ENCODE measurements at places on chromosomes 5 and 9.
A peak's percentile ranks its signal among the peaks of the same experiment; 100 is the strongest.

- no peak for DNase-seq
Measured at GRCh38 chr9:37977851-37978480, 74.0 kb upstream of the SLC25A51 start.

DNA sequence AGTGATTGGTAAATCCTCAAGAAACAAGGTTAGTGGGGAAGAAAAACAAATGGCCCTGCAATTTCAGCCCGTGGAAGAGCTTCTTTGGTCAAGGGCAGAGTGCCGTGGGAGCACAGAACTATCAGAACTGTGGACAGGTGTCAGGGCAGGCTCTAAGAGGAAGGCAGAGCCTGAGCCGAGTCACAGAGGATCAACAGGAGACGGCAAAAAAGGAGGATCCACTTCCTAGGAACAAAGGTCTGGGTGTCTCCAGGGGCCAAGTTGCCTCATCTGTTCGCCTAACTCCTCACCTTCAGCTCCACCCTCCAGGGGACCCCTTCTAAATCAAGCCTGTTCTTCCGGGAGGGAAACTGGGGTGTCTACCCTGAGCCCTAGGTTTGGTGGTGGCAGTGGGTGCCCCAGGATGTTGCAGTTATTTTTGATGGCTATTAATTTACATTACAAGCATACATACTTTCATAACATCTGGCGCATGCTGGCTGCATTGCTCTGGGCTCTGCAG is 88.0 kb downstream of the FEM1C start:
- DNase-seq: no peak

DNA sequence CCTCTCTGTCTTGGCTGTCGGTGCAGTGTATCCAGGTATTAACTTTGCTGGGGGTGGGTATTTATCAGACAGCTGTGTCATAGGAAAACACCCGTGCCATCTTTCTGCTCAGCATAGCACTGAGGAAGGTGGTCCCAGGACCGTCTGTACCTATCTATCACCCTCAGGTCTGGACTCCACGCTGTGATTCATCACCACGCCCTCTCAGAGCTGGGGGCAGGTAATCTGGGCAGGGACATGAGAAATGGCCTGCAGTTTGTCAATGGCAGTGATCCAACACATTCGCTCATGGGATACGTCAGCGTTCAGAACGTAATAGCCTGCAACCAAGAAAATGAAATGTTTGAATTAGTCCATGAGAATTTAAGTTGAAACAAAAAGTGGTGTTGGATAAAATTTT is 151.6 kb upstream of the MAP1B start:
- DNase-seq: no peak

GRCh38 chr5:152378730-152379129 is 26.3 kb downstream of the NMUR2 start:
- DNase-seq: no peak

- DNase-seq: no peak
Measured at GRCh38 chr5:123438902-123439301, 15.7 kb upstream of the CEP120 start.

DNA sequence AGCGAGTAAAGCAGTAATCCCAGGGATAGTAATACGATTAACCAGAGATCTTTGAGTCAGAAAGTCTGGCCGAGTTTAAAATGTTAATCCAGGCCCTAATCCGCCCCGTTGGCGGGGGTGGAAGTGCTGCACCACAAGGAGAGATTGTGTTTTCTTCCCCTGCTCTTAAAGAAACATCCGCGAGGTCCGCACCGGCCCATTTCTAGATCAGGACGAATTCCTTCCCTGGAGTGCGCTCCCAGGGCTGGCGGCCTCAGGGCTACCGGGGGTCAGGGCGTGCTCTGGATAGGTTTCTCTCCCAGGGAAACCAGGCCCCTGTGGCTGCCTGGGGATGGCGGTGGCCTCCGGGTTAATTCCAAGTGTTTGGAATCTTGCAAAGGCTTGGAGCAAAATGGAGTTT is 9.3 kb upstream of the NEUROG1 start:
- no peak for DNase-seq

- no peak for DNase-seq
Measured at GRCh38 chr9:94656200-94656599, 16.9 kb upstream of the FBP1 start.

GRCh38 chr9:70222354-70222753 is 36.4 kb upstream of the SMC5 start:
- no peak for DNase-seq

GRCh38 chr9:87515588-87516221 is 18.0 kb downstream of the DAPK1 start:
- no peak for DNase-seq

DNA sequence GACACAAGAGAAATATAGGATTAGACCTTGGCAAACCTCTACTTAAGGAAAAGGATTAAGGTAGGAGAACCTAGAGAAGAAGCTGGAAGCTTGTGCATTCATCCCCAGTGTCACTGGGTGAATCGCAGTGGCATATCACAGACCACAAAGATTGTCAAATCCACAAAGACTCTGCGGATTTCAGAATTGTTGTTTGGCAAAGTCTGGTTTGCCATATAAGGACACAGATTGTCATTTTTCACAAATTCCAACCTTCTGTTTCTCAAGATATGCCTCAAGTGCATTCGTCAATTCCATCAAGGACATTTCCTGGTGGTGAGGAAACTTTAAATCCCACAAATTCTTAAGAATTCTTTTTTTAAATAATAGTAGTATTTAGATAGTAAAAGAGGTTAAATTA is 395.1 kb upstream of the PAPPA start:
- DNase-seq: no peak

DNA sequence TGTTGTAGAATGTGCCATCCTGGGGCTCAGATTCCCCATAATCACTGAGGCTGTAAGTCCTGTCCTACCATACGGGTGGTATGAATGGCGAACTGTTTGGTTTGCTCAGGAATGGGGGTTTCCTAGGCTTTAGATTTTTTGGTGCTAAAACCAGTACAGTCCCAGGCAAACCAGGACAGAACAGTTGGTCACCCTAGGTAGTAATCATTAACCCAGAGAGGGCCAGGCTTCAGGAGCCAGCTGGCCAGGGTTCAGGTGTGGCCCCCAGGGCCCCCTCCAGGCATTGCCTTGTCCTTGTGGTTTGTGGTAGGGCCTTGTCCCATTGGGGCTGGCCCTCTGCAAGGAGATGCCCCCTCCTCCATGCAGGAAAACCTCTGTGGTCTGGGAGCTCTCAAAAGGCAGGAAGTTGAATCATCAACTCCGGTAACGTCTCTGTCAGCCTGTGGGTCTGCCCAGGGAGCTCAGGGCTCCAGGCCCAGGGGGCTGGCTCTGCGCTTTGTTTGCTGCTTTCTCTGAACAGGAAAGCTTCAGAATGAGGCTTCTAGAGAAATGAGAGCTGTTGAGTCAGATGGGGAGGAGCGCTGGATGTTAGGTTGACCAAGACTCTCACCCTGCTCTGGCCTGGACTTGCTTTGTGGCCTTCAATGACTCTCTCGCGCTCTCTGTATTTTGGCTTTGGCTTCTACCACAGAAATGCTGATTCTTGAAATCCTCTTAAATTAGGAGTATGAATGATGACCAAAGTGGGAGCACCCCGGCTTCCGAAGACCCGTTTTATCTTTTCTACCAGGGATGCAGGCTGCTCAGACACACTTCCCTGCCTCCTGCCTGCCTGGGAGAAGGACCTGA is 22.2 kb upstream of the JADE2 start:
- peak; percentile 6 for DNase-seq

All from right lung (tissue), 10 donors.